ENCODE measurements at places on chromosomes 2 and 18. TPM values are rescaled to one million over a fixed set of nuclear protein-coding genes. Genes with fewer than 3 reads are reported as not detected.

The ARHGEF4 gene
- total RNA-seq, result 11.5 TPM

The ACOXL gene
- total RNA-seq, result not detected

The MAPK4 gene
- 5.7 TPM for total RNA-seq

The RFTN2 gene
- total RNA-seq, result 14.1 TPM
